ENCODE measurements at places on chromosomes 1 and 21.
A peak's percentile ranks its signal among the peaks of the same experiment; 100 is the strongest.

- no peak for DNase-seq
Measured at GRCh38 chr1:217498209-217498608, 132.7 kb downstream of the GPATCH2 start.

- no peak for DNase-seq
Measured at GRCh38 chr1:98304888-98305287, 356.6 kb upstream of the SNX7 start.

DNA sequence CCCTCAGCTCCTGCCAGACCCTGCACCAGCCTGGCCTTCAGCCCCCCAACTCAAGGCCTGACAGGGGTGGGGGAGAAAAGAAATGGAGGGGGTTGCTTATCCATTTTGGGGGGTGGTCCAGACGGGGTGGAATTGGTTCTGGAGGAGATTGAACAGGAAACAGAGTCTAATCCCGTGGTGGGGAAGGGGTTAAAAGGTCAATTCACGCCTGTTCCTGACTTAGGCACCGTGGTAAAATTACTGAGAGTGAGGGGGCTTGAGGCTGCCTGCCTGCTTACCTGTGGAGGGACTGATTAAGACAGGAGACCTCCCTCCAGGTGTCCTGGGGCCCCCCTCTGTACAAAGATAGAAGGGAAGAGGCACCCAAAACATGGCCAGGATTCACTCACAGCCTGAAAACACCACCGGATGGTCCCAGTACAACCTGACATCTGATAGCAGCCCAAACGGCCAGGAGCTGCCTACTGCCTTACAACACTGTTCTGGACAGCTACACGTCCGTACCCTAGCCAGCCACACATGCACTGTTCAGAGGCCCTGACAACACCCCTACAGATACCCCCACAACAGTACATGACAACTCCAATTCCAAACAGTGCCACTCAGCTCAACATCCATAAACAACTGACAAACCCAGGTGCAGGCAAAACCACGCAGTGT is 31.8 kb downstream of the AHDC1 start:
- DNase-seq, result no peak

GRCh38 chr1:13757693-13758092 is 57.7 kb downstream of the PRDM2 start:
- DNase-seq, result no peak

DNA sequence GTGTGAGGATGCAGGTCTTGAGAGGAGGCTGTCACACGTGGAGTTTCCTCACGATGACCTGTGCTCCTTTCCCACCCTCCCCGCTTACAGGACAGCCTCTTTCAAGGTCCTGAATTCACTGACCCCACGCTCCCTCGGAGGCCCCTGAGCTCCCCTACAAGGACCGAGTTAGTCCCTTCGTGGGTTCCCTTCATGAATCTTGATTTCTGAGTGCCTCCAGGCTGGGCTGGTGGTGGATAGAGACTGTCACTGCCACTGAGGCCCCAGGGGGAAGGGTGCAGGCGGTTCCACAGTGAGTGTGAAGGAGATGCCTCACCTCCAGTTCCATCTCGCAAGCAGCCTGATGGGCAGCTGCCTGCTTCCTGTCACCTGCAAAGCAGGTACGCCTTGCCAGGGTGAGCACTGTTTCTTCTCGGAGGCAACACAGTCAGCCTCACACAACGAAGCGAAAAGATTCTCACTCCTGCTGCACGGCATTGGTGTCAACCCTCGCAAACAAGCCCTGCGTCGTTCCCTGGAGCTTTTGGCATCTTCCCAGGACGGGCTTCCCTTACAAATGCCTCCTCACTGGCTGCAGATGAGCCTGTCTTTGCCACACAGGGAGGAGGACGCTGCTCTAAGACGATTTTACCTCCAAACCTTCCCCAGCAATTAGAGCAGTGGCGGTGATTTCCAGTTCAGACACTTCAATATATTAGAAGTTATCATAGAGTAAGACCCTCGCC is 26.7 kb upstream of the PCP4 start:
- DNase-seq, result no peak

DNA sequence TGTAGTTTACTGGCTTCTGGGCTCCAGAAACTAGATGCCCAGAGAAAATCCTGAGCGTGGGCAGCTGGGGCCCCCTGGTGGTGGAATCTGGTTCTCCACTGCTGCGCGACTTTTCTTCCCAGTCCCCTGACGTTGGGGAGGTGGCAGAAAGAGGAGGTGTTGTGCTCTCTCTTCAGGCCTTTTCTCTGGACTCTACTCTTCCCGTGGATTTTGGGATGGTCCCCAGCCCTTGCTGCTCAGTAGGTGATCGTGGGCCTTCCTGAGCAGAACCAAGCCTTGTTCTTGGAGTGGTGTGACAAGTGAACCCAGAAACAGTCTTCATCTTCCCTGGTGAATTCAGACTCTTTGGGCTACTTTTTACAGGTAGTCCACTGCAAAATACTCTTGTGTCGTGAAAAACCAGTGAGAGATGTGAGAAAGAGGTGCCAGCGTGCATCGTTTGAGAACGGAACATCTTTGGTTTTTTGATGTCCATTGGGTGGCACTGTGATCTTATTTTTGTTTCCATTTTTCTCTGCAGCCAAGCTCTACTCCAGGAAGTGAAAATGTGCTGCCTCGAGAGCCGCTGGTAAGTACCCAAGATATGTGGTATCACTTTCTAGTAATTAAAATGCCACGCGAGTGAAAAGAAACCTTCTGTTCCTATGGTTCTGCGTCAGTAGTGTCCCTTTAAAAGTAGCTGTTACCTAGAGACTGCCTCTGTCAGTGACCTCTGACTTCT is 20.2 kb downstream of the PEX14 start:
- DNase-seq, result no peak

DNA sequence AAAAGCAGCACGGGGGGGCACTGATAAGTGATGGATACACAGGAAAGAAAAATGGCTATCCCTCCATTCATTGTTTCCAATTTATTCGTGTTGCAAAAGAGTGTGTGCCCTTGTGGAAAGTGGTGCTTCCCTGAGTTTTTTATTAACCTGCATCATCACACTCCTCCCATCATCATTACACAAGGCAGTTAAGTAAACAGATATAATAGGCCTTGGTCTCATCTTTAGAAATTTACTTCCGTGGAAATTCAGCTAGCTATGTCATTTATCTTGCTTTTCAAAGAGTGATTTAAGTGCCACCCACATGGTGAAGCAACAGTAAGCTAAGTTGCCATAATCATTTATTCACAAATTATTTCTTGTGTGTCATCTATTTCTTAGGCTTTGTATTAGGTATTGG is 473.3 kb downstream of the NEGR1 start:
- no peak for DNase-seq

DNA sequence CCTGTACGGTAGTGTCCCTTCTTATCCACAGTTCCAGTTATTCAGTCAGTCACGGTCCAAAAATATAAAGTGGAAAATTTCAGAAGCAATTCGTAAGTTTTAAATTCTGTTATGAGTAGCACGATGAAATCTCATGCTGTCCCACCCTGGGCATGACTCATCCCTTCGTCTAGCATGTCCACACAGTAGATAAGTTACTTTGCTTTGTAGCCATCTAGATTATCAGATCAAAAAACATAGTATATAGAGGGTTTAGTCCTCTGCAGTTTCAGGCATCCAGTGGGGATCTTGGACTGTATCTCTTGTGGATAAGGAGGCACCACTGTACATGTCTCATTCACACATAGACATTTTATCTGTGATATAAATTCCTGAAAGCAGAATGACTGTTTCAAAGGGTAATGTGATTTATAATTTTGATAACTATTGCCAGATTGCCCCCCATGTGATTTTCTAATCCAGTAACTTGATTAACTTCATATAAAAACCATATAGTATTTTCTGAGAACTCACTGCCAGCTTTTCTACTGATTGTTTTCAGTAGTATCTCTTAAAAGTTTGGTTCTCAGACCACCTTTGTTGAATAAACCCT is 143.3 kb downstream of the DYRK1A start:
- no peak for DNase-seq

DNA sequence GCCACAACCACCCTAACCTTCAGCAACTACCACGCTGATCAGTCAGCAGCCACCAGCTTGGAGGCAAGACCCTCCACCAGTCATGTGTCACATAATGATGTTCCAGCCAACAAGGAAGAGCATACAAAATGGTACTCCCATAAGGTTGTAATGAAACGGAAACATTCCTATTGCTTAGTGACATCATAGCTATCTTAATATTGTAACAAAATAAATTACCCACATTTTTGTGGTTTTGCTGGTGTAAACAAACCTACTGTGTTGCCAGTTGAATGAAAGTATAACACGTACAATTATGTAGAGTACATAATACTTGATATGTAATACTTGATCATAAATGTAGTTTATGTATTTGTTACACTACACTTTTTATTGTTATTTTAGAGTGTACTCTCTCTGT is 1363.2 kb upstream of the ADGRL4 start:
- DNase-seq, result no peak

DNA sequence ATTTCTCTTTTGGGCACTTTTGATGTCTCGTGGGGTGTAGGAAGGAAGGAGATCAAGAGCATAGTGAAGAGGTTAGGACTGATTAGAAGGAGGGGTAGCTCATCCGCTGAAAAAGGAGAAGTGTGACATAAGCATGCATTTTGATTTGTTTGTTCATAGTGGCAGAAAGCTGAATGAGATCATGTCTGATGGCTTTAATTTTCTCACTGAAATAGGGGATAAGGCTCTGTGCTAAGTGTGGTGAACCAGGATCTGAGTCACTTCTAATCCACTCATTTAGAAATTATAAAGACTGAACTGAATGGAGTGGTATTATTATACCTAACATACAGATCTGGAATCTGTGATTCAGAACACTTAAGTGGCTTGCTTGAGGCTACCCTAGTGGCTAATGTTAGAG is 344.5 kb downstream of the PDE4B start:
- DNase-seq, result no peak

- no peak for DNase-seq
Measured at GRCh38 chr1:18778437-18778836, 81.0 kb downstream of the TAS1R2 start.

DNA sequence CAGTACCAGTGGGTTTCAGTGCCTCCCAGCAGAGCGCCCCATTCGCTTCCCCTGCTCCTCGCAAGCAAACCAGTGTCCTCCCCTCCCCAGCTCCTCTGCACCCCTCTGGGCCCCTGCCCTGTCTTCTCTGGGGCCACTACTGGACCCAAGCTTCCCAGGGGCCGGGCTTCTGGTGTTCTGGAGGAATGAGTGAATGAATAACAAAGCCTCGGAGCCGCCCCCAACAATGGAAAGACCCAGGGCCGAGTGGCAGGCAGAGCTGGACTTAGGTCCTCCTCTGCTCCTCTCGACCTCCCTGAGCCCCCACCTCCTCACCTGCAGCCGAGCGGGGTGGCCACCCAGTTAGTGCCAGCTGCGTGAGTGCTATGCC is 37.6 kb downstream of the MATN1 start:
- no peak for DNase-seq

DNA sequence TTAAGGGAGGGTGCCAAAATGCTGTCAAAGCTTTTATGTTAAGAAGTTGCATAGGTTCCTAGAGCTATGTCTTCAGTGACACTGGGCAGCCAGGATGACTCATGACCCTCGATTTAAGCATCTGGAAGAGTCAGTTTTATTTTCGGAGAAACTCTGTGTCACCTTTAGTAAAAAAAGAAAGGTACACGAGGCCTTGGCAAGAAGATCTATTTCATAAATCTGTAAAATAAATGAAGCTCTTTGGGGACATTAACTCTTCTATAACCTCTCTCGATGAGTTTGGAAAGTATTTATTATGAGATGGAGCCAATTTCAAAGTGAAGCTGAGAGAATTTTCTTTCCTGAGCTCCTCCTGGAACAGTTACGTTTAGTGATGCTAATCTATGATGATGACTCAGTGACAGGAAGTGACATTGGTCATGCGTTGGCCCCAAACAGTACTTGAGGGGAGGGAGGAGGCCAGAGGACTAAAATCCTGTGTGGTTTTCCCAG is 156.5 kb downstream of the HLX start:
- DNase-seq, result no peak

GRCh38 chr1:203695116-203695515 is 68.5 kb downstream of the ATP2B4 start:
- DNase-seq, result peak; percentile 94

DNA sequence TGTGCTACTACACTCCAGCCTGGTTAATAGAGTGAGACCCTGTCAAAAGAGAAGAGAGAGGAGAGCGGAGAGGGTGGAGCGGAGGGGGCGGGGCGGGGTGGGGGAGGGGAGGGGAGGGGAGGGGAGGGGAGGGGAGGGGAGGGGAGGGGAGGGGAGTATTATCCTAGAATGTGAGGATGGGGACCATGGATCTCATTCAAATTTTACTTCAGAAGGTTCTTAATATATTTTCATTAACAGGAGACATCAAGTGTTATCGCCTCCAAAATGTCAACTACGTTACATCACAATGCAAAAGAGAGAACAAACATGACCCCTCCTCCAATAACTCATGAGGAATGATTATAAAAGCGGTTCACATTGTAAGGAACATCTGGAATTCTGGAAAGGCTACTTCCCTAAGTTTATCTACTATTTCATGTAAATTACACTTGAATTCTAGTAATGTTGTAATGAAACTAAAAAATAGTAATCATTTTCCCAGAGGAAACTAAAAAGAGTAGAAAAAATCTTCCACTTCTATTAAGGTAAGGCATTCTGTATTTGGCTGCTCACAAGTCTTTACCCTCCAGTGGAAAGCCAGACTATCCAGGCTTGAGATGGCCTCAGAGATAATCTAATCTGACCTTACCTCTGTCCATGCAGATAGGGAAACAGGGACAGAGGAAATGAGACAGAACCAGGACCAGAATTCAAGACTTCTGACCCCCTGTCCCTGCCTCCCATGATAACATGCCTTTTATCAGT is 18.8 kb upstream of the GUCA2A start:
- DNase-seq, result no peak

DNA sequence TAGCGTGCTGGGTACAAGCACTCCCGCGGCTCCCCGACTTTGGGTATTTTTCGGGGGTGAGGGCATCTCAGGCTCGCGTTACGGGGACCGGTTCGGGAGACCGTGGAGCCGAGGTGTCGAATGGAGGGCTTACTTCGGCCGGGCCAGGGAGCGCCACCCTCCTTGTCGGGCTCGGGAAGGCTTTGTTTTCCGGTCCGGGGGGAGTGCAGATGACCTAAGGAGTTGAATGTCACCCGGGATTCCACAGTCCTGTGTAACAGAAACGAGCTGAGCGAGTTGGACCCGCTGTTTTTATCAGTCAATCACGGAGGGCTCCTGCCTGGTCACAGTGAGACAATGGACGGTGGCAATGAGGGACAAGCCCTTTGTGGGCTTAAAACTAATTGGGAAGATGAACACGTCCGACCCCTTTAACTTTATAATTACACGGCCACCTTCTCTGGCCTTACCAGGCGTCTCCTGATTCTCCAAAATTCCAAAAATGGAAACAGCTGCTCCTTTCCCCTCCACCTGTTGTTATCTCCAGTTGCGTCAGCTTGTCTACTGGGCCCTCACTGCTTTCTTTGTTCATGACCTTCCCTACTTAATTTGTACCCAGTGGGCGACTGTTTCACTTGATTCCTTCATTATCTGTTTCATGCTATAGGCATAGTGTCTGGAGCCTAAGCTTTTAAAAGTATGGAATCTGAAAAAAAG is 929 bp upstream of the TRIM45 start:
- DNase-seq, result no peak

- DNase-seq, result no peak
Measured at GRCh38 chr1:1302006-1302430, 5.7 kb downstream of the ACAP3 start.
